ENCODE measurements at places on chromosomes 6 and 20.

DNA sequence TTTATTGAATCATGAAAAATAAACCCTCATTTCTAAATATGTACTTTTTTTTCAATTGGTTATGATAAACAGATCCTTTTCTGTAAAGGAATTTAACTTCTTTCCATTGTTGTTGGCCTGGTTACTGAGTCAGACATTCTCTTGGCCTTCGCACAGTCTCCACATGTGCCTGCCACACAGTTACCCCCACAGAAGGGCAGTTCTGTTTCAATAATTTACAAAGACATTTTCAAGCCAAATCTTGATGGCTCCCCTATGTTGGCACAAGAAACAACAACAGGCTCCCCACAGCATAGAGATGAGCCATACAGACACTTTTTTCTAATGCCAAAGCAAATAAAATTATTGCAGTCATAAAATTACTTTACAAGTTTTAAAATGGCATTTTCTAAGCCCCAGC lies 55.6 kb upstream of the BEND6 start:
- no peak for DNase-seq

DNA sequence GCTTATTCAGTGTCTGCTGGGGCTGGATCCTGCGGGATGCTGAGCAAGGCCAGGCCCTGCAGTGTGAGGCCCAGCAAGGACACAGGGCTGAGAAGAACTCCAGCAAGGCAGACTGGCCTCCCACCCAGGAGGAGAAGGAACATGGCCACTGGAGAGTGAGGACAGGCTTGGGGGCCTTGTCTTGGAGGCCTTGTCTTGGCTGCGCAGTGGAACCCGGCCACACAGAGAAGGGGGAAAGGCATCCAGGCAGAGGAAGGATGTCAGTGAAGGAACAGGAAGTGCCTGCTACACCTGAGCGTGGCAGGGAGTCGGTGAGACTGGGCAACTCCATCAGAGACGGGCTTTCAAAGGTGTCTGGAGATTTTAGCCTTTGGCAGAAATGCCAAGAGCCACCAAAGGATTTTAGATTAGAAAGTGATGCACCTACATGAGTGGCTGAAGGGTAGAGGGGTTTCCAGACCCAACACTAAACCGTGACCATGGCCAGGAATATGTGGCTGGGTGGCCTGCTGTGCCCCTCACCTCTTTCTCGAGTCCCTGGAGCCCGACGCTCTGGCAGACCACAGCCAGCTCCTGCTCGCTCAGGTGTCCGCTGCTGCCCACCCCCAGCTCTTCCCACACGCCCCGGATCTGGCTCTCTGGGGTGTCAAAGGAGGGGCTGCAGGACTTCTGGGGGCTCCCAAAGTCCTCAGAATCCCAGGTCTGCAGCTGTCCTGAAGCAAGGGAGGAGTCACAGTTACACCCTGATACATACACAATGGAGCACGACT lies 80.8 kb downstream of the NINL start:
- DNase-seq, result no peak

- DNase-seq, result no peak
Measured at GRCh38 chr6:23327621-23328020, 758.3 kb downstream of the HDGFL1 start.

- DNase-seq, result no peak
Measured at GRCh38 chr6:48994811-48995210, 468.2 kb downstream of the MMUT start.

- peak; percentile 68 for DNase-seq
Measured at GRCh38 chr6:15491255-15491985, 171.4 kb downstream of the DTNBP1 start.

- DNase-seq, result no peak
Measured at GRCh38 chr6:87918461-87918941, 129.1 kb upstream of the SPACA1 start.

DNA sequence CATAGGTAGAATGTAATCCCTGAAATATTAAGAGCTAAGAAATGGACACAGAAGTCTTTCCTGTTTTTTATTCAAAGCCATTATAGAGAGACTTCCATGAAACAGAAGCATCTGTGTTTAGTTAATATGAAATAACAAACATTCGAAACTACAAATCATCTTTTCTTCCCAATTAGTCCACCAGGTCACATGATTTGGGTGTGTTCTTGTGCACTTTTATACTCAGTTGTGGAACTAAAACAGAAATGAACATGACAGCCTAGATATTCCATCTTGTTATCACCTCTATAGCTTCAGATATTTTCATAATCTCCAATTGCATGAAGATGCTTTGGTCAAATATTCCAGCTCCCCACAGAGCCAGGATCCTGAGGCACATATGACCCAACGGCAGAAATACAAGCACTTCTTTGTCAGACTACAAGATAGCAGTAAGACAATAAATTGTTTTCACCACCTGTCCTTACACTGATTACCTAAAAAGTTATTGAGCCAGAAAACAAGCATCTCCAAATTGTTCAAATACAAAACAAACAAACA lies 116.8 kb upstream of the BEND6 start:
- DNase-seq, result no peak

DNA sequence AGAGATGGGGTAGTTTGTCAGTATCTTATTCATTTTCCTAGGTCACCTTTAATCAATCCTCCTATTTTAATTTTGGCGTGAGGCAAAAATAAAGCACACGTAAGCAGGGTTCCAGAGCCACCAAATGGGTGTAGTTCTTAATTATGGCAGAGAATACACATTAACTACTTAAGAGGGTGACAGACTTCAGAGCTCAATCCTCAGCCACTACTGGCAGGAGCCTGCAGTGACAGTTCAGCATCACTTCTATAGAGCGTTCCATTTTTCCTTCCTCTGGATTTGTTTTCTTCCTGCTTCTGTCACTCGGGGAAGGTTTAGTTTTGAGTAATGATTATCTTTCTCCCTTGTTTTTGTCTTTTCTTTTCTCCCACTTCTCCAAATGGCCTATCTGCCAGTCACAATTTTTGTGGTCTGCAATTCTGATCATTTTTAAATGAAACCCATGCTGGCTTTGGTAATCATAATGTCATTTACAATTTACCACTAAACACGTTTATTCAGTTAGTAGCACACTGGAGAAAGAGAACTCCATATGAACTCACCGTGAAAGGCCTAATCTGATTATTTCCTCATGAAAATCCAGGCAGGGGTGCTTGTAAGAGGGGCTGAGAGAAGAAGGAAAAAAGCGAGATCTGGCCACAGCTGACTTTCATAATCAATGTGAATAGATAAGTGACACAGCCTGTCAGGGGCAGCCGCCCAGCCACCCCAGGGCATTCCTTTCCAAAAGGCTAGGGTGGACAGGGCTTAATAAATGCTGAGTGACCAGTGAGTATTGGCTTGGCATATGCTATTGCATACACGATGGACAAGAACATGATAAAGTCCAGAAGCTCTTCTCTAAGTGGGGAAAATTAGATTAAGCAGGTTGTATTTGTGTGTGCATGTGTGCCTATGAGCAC lies 412.1 kb downstream of the PKHD1 start:
- no peak for DNase-seq

DNA sequence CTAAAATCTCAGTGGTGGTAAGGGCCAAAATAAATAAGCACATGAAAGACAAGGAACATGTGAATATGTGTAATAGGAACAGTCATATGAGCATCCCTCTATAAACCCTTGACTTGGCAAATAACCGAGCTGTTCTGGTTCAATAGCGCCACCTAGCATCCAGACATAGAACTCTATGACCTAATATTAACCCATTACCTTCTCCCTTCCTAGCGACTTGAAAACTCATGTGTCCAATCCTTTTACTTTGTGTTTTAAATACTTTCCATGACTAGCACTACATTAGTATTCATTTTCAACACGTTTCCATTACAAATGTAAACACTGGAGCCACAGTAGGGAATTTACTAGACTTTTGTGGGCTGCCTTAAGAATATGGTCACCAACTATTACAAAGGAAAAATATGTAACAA lies 279.7 kb downstream of the UST start:
- peak; percentile 21 for DNase-seq

- no peak for DNase-seq
Measured at GRCh38 chr6:44621846-44622245, 234.3 kb downstream of the CDC5L start.

- no peak for DNase-seq
Measured at GRCh38 chr6:20001286-20001685, 164.1 kb downstream of the ID4 start.

DNA sequence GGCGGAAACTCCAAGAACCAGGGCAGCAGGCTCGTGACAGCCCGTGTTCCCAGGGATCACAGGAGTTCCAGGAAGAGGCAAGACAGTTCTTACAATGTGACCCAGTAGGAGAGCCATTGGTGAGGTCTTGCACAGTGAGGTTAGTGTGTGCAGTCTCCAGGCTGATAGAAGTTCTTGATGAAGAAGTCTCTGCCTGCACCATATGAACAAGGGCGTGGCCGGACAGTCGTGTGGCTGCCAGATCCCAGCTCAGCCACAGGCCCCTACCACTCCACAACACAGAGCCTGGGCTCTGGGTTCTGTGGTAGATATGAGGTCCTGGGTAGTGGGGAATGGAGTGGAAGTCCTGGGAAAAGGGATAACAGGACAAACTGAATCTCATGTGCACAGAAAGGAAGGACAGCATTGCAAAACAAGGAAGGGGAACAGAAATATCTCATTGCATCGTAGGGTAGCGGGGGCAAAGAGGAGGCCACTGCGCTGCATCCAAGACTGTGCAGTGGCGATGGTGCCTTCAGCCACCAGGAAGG lies 65.2 kb downstream of the STX11 start:
- no peak for DNase-seq

GRCh38 chr6:72740135-72740534 lies 118.3 kb downstream of the KCNQ5 start:
- no peak for DNase-seq

- no peak for DNase-seq
Measured at GRCh38 chr6:43739642-43740091, 30.3 kb upstream of the VEGFA start.

DNA sequence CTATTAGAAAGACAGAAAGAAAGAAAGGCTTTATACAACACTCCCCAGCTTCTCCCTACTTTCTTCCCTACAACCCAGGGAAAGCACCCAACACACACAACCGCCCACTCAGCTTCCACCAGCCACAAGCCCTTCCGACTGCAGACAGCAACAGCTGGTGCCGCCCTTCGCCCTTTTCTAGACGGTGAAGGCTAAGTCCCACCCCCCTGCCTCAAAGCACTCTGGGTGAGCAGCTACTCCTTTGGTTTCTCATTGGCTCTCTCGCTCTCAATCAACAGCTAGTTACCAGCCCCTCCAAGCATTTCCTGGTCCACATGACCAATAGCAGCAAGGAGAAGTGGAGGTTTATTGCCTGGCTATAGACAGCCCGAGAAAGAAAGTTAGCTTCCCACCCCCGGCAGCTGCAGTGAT lies 230.1 kb upstream of the MOCS1 start:
- no peak for DNase-seq

GRCh38 chr6:31407699-31408098 lies 4.3 kb downstream of the MICA start:
- no peak for DNase-seq

GRCh38 chr6:127951172-127951917 lies 50.5 kb upstream of the THEMIS start:
- DNase-seq, result no peak

DNA sequence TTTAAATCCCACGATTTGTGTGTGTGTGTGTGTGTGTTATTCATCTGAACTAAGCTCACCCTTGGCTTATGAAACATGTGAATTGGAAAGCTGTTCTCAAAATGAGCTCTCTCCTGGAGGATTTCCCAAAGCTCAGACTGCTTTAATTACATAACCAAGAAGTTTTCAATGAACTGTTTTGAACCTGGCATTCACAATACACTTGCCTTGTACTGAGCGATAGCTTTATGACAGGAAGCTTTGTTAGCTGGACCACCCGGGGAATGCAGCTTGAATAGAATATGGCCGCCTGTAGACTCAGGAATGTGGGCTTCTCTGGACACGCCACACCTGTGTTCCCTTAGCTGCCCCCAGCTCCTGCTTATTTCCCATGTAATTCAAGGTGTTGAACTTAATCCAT lies 71.4 kb upstream of the PREP start:
- no peak for DNase-seq

GRCh38 chr20:58494923-58495622 lies 20.1 kb downstream of the APCDD1L start:
- no peak for DNase-seq

DNA sequence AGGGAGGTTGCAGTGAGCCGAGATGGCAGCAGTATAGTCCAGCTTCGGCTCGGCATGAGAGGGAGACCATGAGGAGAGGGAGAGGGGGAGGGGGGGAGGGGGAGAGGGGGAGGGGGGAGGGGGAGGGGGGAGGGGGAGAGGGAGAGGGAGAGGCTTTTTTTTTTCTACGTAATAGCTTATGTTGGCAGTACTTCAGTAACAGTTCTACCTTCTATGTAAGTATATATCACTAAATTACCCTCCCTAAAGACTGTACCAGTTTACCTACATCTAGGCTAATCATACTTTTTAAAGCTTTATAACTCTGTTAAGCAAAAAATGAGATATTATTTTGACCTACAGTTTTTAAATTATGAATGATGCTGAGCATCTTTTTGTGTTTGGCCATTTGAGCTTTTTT lies 13.6 kb downstream of the TM9SF4 start:
- no peak for DNase-seq
